CD8-positive, alpha-beta memory T cell (primary cell): ENCODE measurements at places on chromosomes 6 and 20. TPM values are rescaled to one million over a fixed set of nuclear protein-coding genes. Genes with fewer than 3 reads are reported as not detected.

DNA sequence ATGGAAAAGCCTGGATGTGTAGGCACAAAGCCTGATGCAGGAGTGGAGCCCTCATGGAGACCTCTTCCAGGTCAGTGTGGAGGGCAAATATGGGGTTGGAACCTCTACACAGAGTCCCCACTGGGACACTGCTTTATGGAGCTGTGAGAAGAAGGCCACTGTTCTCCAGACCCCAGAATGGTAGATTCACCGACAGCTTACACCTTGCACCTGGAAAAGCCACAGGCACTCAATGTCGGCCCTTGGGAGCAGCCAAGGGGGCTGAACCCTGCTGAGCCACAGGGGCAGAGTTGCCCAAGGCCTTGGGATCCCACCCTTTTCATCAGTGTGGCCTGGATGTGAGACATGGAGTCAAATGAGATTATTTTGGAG, 24.9 kb downstream of the NCR2 start:
- DNase-seq, result no peak

GRCh38 chr6:43930440-43931154, 160.6 kb downstream of the VEGFA start:
- no peak for DNase-seq

DNA sequence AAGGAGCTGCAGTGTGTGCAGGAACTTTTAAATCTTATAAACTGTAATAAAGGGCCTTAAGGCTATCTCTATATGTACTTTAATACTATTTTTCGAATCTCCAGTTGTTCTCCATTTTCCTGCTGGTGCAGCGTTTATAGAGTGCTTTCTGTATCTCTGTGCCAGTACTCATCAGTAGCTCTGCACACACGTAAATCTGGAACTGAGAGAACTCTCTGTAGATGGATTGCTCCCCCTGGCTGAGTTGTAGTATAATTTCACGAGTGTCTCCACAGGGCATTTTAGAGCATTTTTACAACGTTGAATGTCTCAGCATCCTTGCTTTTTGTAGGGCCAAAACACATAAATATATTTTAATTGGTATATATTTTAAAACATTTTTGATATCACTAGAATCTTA, 256.5 kb downstream of the TRDN start:
- no peak for DNase-seq

GRCh38 chr6:138638604-138639003, 135.0 kb upstream of the CCDC28A start:
- DNase-seq, result no peak

GRCh38 chr6:3032986-3033385, 33.3 kb downstream of the NQO2 start:
- DNase-seq, result no peak

Gene OOEP
- total RNA-seq, result not detected

Gene PRSS16
- 0.35 TPM for total RNA-seq
